ENCODE measurements at places on chromosomes 6 and 20. TPM values are rescaled to one million over a fixed set of nuclear protein-coding genes. Genes with fewer than 3 reads are reported as not detected.
A peak's percentile ranks its signal among the peaks of the same experiment; 100 is the strongest.

DNA sequence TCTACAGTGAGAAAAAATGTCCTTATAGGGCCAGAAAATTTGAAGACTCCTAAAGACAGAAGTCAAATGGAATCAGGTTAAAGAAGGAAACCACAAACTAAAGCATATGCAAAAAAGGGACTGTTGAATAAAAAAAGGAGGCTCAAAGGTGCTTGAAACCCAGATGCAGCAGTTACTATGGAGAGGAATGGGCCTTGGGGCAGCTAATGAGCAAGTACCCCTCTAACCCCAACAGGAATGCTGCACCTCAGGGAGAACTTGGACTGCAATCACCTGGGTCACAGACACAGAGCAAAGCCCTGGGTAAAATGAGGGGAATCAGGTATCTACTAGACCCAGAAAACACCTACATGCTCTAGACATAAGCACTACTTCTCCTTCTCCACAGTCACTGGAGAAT is 313.9 kb downstream of the UBE3D start:
- no peak for DNase-seq
- no peak overlapping the region for H3K4me3 ChIP-seq
- H3K27ac ChIP-seq = no peak overlapping the region
- H3K36me3 ChIP-seq = no peaks in the 10 kb centered on the region
- H3K4me1 ChIP-seq = no peaks in the 10 kb centered on the region

- H3K27ac ChIP-seq = no peak overlapping the region
- H3K4me3 ChIP-seq = no peak overlapping the region
- H3K36me3 ChIP-seq = no peaks in the 10 kb centered on the region
- no peaks in the 10 kb centered on the region for H3K27me3 ChIP-seq
- no peaks in the 10 kb centered on the region for H3K4me1 ChIP-seq
- peak; percentile 32 for DNase-seq
These were observed 128.3 kb upstream of the MAP3K7 start for GRCh38 chr6:90715093-90715655.

GRCh38 chr6:17632934-17633333 is 32.8 kb downstream of the FAM8A1 start:
- DNase-seq = no peak
- no peak overlapping the region for H3K4me3 ChIP-seq
- H3K27me3 ChIP-seq = no peaks in the 10 kb centered on the region
- H3K4me1 ChIP-seq = no peaks in the 10 kb centered on the region

Gene PHF20
- total RNA-seq = 40.1 TPM

DNA sequence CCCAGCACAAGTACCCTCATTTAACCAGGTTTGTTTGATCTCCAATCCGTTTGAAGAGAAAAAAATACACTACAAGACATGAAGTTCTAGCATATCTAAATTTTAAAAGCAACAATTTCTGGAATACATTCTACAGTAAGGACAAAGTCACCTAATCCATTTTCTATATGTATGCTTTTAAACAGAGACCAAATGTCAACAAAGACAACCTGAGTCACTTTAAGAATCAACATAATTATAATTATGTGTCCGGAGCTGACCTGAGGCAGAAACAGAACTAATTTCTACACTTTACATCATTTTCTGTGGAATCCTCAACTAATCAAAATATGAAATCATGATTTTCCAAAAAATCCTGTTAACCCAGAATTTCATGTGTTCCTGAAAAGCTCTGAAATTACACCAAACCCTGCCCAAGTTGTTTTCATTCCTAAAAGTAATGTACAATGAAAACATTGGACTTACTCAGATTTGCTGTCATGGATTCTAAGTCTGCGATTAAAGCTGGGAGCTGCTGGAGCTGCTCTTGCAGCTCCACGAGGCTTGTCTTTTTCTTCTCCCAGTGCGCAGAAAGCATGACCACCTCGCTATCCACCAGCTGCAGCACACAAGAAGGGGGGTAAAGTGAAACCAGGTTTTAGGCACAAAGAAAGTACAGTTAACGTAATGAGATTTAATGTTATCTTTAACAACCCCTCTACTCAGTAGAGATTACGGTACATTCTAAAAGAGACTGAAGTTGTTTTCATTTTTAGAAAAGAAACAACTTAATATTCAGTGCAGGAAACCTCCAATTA is 35.8 kb downstream of the DTNBP1 start:
- no peak overlapping the region for H3K4me3 ChIP-seq
- no peaks in the 10 kb centered on the region for H3K36me3 ChIP-seq
- peak; percentile 22 for DNase-seq
- no peaks in the 10 kb centered on the region for H3K27me3 ChIP-seq
- no peaks in the 10 kb centered on the region for H3K4me1 ChIP-seq
- no peak overlapping the region for H3K27ac ChIP-seq

DNA sequence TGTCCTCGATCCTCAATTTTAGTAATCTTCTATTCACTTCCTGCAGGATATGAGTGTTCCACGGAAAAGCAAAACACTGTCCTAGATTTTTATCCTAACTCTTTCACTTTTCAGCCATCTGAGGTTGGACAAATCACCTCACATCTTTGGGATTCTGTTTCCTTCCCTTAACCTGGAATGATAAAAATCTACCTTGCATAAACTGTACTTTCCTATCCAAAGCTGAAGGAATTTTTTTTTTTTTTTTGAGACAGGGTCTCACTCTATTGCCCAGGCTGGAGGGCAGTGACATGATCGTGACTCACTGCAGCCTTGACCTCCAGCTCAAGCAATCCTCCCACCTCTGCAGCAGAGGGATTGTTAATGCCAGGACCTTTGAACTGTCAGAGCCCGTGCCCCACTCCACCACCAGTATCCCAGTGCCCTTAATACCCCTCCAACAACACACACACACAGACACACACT is 20.5 kb downstream of the CAPN11 start:
- H3K4me1 ChIP-seq = peaks cover 6% of the 10 kb centered on the region
- no peaks in the 10 kb centered on the region for H3K36me3 ChIP-seq
- H3K27ac ChIP-seq = no peak overlapping the region
- H3K27me3 ChIP-seq = no peaks in the 10 kb centered on the region

GRCh38 chr6:80106418-80107235 is at the start of gene BCKDHB:
TSS of gene BCKDHB (plus strand) at chr6:80106671. CDS start at chr6:80106694, 23 bp downstream.
- no peaks in the 10 kb centered on the region for H3K36me3 ChIP-seq
- H3K27ac ChIP-seq = peak within 1 kb of the TSS; percentile 72
- peak; percentile 98 for DNase-seq
- no peaks in the 10 kb centered on the region for H3K4me1 ChIP-seq

Gene MOG
- total RNA-seq = not detected

DNA sequence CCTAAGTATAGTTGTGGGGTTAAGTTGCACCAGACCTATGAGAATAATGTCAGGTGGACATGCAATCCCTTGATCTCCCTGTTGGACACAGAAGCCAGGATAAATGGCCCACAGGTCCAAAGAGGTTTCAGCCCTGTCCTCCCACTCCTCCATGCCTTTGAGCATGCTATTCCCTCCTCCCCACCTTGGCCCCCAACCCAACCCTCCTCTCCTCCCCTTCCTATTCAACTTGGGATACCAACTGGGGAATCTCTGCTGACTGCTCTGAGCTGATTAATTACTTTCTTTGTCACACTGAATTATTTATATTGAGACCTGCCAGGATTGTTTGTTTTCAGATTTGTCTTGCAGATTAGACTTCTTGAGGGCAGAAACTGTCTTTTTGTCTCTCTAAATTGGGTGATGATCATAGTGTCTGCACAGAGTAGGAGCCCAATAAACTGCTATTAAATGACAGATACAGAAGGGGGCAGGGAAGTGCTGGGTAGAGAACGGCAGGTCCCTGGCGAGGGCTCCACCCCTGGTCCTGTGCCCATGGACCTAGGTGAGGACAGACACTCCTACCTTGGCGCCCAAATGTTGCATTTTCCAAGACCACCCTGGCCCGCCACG is 120.9 kb downstream of the UNC5CL start:
- peaks cover 3% of the 10 kb centered on the region for H3K27me3 ChIP-seq
- no peak overlapping the region for H3K4me3 ChIP-seq
- H3K27ac ChIP-seq = no peak overlapping the region

Gene LHFPL5
- total RNA-seq = not detected

GRCh38 chr20:7971536-7972280 is 31.4 kb upstream of the HAO1 start:
- no peaks in the 10 kb centered on the region for H3K36me3 ChIP-seq
- H3K27ac ChIP-seq = no peak overlapping the region
- no peak overlapping the region for H3K4me3 ChIP-seq
- no peak for DNase-seq

Gene PTCHD4
- total RNA-seq = 5.8 TPM

Gene DACT2
- total RNA-seq = not detected

DNA sequence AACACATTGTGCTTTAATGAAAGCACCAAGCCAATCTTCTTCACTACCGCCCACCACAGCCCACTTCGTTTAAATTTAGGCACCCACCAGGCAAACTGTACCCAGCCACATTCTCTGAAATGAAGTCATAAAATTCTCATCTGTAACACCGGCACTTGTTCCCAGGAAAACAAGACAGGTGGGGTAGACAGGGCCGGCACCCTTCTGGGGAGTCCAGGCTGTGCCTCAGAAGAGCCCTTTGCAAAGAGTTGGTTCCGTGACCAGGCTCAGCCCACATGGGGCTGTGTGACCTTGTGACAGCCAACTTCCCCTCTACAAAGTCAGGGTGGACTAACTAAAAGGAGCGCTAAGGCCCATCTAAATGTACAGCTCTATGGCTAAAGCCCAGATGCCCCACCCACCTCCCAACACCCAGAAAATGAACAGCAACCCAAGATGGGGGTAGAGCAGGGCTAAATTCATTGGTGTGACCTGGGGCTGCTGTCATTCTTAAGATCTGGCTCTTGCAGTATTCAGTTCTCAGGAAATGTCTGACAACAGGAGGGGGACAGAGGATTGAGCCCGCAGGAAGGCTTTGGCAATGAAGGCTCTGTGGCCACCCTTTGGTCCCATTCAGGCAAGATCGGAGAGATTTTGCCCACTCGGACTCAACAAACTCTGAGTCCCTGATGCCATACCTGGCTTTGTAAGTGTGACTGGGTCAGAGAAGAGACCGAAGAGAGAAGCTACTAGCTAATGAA is 56.7 kb downstream of the TRERF1 start:
- no peak overlapping the region for H3K27ac ChIP-seq
- no peaks in the 10 kb centered on the region for H3K27me3 ChIP-seq
- no peak for DNase-seq
- H3K36me3 ChIP-seq = peaks cover 2% of the 10 kb centered on the region
- no peaks in the 10 kb centered on the region for H3K4me1 ChIP-seq

DNA sequence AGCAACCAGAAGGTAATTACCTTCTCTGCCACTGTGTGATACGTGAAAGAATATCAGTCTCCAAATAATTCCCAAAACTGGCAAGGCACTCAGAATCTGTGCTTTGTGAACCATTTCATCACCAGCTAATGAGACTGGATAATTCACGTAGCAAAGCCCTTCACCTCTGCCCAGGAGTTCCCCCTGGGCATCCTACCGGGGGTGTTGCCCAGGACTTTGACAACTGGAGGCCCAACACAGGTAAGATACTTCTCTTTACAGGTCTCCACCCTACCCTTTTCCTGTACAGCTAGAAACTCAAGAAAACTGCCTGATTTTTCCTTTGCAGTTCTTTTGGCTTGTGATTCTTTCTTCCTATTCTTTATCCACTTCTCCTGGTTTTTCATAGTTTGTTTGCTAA is 2.7 kb upstream of the CD24 start:
- DNase-seq = no peak
- no peaks in the 10 kb centered on the region for H3K36me3 ChIP-seq
- H3K27me3 ChIP-seq = peaks cover 42% of the 10 kb centered on the region
- no peak overlapping the region for H3K27ac ChIP-seq

DNA sequence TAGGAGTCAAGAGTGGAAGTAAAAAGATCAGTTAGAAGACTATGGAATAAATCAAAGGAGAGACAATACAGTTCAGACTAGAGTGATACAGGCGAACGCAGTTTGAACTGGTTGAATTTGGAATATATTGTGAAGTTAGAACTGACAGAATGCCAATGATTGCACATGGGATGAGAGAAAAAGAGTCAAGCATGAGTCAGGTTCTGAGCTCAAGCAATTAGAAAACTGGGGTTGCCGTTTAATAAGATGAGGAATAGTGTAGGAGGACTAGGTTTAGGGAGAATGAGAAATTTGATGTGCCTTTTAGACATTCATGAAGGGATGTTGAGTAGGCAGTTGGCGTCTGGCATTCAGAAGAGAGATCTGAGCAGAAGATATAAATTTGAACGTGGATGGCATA is 8.0 kb downstream of the RNF217 start:
- no peak overlapping the region for H3K4me3 ChIP-seq
- DNase-seq = peak; percentile 37
- H3K36me3 ChIP-seq = no peaks in the 10 kb centered on the region
- peaks cover 3% of the 10 kb centered on the region for H3K4me1 ChIP-seq
- no peak overlapping the region for H3K27ac ChIP-seq

All from fibroblast of lung (primary cell).